Fibroblast of skin of right biceps (primary cell): ENCODE measurements at places on chromosomes 5 and 9.

GRCh38 chr9:116156621-116157314 is 3.2 kb downstream of the PAPPA start:
- DNase-seq, result peak; percentile 88

GRCh38 chr5:140038373-140038957 is 4.6 kb downstream of the NRG2 start:
- no peak for DNase-seq

- DNase-seq, result no peak
Measured at GRCh38 chr9:73680831-73681230, 529.2 kb downstream of the ANXA1 start.

GRCh38 chr5:163165277-163165676 is 272.1 kb upstream of the CCNG1 start:
- DNase-seq, result no peak

DNA sequence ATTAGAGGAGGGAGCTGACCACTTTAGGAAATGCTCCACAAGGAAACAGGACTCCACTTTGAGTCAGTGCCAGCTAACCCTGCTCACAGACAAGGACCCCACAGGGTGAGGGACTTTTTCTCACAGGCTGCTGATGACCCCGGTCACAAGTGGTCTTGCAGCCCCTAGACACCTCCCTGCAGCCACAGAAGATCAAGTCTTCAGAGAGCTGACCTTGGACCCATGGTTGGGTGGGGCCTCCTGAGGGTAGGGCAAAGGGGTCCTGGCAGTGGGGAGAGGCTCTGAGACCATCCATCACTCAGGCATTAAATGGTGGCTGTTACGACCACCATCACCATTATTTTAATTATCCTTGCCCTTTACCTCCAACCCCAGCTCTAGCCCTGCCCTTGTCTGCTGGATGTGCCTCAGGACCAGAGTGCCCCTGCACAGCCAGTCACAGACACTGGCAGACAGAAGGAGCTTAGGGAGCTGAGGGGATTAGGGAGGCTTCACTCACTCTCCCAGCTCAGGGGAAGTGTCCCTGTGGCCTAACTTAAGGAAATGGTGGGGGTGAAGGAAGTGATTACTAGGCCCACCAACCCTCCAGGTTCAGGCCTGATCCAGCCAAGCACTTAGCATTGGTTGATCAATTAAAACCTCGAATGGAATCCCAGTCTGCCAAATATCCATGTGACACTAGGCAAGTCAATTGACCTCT is 1.6 kb downstream of the ACSL6 start:
- no peak for DNase-seq

DNA sequence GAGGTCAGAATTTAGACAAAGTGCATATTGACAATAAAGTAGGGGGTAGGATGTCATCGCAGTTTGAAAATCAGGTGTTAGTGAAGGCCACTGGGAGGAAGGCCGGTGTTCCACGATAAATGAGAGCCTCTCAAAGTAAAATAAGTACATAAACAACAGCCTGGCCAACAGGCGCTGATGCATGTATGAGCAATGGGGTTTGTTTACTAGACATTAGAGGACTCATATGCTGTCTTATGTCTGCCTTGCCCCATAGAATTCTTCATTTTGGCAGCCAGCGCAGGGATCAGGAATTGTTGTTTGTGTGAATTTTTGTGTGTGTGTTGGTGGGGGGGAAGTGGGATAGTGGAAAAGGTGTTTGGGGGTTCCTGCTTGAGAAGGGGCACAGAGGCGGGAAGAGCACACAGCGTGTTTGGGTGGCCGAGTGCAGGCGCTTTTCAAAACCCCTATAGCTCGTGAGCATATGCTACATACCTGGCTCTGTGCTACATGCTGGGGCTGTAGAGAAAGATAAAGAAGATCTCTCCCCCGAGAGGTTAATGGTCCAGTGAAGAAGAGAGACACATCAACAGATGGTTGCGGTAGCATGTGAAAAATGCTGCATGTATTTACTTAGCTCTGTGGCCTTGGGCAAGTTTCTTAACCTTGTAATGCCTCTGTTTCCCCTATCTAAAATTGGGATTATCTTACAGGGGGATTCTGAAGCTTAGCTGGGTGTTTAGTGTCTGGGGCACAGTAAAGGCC is 11.5 kb downstream of the SNX30 start:
- DNase-seq, result no peak

DNA sequence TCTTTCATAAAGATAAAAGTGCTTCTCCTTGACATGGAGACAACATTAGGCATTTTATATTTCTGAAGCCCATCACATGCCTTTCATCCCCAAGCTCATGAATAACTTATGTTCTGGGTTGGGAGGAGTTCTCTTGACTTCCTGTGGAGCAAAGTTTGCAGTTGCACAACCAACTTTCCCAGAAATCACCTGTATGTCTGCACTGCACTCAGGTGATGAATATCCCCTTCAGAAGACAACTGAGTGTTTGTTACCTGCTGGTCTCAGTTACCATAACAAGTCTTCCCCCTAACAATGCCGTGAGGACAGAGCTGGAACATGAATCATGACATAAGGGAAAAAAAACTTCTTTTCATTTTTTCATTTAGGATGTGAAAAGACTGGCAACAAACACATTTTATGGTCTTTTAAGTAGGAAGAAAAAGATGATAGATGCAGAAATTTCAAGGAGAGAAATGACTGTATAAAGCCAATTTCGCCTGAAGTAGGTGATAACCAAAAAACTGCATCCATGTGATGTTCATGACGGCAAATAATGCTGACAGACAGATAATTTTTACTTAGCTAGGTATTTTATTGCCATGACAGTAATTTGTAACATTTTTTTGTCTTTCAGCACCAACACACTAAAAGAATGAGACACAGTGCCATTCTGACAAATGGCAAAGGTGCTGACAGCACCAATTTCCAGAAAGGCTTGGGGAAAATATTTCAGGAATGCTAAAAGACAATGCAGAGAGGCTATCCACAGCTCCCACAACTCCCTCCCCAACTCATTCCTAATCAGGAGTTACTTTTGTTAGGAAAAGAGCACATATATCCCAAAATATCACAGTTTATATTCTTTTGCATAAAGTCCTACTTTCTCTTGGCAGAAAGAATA is 656.3 kb downstream of the PRELID2 start:
- peak; percentile 49 for DNase-seq

DNA sequence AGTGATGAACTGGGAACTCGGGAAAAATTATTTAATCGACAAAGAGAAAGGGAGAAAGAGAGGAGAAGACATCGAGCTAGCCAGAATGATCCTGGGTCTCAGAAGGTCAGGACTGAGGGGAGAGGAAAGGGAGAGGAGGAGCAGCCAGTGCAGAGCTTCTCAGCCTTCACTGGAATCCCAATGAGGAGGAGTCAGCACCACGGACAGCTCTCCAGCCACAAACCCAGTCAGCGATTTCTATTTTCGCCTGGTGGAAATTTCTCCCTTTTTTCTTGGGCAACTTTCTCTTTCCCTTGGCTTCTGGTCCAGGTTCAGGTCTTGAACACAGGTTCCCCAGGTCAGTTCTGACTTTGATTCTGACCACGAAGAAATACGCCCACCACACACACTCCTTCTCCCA is 1.6 kb upstream of the BRINP1 start:
- peak; percentile 23 for DNase-seq

DNA sequence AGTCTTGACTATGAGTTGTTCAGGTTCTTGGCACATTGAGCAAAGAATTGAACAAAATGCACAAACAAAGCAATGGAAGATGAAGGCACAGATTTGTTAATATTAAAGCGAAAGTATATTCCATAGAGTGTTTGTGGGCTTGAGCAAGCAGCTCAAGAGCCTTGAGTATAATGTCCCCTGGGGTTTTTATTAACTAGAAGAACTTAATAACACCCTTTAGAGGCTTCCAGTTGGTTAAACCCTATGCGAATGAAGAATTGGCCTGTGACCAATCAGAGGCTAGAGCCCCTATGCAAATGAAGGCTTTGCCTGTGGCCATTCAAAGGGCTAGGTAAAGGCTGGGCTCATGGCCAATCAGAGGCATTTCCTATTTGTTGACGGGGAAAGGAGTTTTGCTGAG is 135.3 kb upstream of the IL12B start:
- no peak for DNase-seq

DNA sequence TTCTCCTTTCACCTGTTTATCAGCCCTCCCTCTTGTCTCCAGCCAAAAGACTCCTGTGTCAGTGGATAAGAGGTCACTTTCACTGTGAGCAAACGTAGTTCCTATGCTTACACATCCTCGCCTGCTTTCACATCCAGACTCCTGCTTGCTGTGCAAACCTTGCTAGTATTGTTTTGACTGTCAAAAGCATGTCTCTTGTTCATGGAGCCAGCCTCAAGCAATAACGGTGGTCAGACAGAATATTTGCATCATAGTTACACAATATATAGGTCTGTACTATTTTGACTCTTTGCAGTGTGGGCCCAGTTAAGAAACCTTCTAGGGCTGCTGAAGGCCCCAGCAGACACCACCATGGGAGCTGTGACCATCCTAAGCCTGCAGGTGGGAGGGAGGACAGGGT is 420.0 kb downstream of the SEMA5A start:
- no peak for DNase-seq

DNA sequence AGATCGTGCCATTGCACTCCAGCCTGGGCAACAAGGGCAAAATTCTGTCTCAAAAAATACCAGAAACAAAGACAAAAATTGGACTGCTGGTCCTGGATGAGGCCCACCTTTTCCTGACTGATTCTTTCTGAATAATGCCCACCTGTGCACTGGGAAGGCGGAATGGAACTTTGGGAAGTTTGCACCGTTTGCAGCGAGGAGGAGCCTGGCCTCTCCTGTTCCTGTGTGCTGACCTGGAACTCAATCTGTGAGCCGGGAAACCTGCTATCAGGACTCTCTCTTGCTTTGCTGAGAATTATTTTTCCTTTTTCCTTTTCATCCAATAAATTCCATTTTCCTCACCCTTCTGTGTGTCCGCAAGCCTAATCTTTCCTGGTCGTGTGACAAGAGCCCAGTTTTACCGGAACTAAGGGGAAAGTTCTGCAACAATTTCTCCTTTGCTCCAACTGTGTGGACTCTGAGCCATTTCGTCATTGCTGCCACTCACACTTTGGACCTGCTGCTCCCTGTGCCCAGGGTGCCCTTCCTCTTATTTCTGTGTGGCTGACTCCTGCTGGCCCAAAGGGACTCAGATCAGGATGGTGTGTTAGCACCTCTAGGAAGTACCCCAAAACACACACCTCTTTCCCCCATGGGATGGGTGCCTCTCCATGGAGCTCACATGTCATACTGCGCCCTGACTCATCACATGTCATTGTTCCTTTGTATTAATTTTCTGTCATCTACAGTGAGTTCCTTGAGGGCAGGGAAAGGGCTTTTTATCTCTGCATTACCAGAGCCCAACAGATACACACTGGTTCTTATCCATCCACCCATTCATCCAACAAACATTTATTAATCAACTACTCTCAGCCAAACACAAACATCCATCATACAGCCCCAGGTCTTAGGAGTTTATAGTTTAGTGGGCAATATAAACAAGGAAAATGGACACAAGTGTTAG is 4.7 kb upstream of the GLRX start:
- no peak for DNase-seq

DNA sequence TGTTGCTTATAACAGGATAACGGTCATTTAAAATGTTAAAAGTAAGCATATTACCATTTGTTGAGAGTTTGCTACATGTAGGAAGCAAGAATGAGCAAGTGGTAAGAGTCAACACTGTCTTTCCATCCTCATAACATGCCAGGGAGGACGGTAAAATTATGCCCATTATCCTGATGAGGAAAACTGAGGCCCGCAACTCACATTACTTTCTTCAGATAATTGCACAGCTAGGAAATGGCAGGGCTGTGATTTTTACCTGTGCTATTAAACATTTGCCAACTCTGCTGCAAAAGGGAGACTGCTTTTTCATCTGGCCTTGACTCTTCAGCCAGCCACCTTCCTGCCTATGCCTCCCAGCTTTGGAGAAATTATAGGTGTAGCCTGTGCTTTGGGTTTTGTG is 79.8 kb upstream of the BOD1 start:
- no peak for DNase-seq

DNA sequence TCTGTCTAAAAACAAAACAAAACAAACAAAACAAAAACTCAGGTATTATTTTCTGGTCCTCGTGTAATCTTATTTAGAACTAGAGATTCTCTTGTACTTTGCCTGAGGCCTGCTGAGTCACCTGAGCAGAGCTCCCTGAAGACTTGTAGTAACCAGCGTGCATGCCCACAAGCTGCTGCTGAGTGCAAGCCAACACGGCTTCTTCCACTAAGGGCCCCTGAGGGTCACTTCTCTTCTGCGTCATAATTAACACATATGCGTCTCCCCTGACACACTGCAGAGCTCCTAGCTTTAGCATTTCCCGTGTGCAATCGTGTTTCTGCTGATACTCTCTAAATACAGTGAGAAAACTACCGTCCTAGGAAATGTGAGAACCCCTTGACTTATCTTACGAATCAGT is 10.9 kb upstream of the NDFIP1 start:
- DNase-seq, result no peak

DNA sequence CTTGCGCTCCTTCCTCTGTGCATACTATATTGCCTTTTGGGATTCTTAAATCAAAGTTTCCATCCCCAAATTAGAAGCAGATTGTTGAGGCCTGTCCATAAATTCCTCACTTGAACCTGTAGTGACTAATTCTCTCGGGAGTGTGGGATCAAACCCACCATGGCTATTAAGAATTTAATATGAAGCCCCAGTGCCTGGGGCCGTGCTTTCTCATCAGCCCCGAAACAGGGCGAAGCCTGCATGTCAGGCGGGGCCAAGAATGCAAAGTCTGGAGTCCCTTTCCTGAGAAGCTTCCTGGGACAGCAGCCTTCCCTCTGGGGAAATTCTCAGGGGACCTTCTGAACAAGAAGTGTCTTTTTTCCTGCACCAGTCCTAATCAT is 29.3 kb upstream of the FAT2 start:
- DNase-seq, result no peak

GRCh38 chr9:131997779-131998178 is 81.9 kb downstream of the MED27 start:
- DNase-seq, result no peak

GRCh38 chr5:170355601-170356098 is 33.5 kb downstream of the KCNMB1 start:
- DNase-seq, result no peak
